SK-N-SH (cell line): ENCODE measurements at places on chromosomes 13 and 19. TPM values are rescaled to one million over a fixed set of nuclear protein-coding genes. Genes with fewer than 3 reads are reported as not detected.

PINLYP gene
- polyA plus RNA-seq, result 5.5 and 6.5 TPM in 2 replicates

LHFPL6 gene
- 22.2 and 25.7 TPM in 2 replicates for polyA plus RNA-seq

SHISA7 gene
- 0.02 TPM in 1 of 2 replicates, not detected in the other for polyA plus RNA-seq

DNA sequence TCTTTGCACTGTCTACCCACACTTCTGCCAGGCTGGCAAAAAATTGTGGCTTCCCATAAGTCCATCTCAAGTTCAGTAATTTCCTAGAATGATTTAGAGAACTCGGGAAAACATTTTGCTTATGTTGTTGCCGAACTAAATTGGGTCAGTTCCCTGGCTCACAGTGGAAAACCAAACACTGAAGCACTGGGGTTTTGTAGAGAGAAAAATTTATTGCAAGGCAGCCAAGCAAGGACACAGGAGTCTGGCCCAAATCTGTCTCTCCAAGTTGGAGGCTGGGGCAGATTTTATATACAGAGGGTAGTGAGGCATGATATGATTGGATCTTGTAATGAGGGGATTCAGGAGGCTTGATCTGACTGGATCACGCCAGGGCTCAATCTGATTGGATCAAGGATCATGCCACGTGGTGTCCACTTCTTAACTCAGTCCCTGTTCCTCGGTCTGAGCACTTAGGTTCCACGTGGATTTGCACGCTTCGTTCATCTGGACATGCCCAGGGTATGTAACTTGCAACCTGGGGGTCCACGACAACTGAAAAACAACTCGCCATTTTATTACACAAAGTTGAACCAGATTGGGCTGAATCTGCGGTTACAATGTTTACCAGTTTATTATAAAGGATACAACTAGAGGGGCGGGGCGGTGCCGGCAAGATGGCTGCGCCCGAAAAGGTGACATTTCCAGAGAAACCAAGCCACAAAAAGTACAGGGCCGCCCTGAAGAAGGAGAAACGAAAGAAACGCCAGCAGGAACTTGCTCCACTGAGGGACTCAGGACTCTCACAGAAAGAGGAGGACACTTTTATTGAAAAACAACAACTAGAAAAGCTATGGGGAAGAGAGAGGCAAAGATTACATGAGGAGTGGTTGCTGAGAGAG lies 7.3 kb downstream of the CD209 start:
- peaks cover 65% of the 10 kb centered on the region for H3K27me3 ChIP-seq
- H3K36me3 ChIP-seq, result no peaks in the 10 kb centered on the region
- H3K27ac ChIP-seq, result no peak overlapping the region
- no peaks in the 10 kb centered on the region for H3K4me1 ChIP-seq
- H3K4me3 ChIP-seq, result no peak overlapping the region

DNA sequence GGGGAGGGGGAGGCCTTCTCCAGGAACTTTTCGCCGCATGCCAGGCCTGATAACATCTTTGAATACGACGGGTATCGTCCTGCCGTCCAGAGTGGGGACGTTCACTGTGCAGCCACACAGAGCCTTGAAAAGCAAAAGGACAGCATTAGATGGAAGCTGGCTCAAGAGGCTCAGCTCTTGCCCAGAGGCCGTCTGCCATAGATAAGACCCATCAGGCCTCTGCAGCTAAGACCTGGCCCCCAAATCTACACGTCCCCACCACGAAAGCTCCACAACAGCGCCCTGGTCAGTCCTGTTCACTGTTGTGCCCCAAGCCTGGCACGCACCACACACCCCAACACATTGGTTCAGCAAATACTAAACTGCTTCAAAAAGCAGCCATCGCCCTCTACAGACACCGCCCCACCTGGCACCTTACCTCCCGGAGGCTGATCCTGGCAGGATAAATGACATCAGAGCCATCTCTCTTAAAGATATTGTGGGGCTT lies 2.1 kb downstream of the DNAJB1 start:
- H3K36me3 ChIP-seq, result peaks cover 22% of the 10 kb centered on the region; the same call in 1 of the 2 replicates
- H3K27ac ChIP-seq, result no peak overlapping the region; the same call in 1 of the 2 replicates
- no peak for DNase-seq

DNA sequence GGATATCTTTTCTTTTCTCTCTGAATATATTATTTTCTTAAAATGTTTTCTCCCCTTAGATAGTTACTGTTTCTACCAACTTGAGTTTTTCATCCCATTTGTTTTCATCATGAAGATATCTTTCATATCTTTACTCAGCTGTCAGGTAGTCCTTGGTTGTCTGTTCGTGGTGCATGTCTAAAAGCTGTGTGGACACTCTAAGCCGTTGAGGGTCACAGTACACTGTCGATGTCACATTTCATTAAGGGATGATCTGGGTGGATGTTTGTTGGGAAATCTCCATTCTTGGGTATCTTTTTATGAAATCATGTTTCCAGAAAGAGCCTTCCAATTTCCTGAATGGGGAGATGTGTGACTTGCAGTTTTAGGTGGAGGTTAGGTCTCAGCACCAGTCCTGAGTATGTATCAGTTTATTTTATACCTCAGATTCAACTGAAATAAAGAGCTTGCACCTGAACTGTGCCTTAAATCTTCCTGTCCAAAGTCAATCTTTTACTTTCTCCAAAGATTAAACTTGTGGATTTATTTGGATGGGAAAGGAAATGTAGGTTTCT lies 23.2 kb downstream of the ZMYM2 start:
- no peak overlapping the region for H3K4me3 ChIP-seq
- no peak overlapping the region for H3K27ac ChIP-seq
- DNase-seq, result no peak
- H3K27me3 ChIP-seq, result no peaks in the 10 kb centered on the region
- no peaks in the 10 kb centered on the region for H3K4me1 ChIP-seq
- peaks cover 13% of the 10 kb centered on the region for H3K36me3 ChIP-seq

DNA sequence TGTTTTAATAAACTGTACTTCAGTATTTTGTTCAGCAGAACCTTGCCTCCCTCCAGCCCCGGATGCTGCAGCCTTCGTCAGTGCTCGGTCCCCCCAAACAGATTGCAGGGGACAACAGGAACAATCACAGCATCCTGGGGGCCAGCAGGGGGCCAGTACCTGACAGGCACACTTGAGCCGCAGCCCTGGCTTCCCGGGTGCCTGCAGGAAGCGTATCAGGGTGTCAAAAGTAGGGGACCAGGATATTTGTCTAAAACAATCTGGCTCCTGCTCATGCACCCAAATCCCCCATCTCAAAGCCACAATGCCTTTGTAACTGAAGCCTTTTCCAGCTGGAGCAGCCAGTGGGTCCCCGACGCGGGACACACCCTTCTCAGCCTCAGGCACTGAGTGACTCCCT lies 167.5 kb upstream of the TSHZ3 start:
- no peak overlapping the region for H3K27ac ChIP-seq
- H3K4me3 ChIP-seq, result no peak overlapping the region
- no peaks in the 10 kb centered on the region for H3K36me3 ChIP-seq
- H3K4me1 ChIP-seq, result peaks cover 9% of the 10 kb centered on the region; the same call in 1 of the 2 replicates

DNA sequence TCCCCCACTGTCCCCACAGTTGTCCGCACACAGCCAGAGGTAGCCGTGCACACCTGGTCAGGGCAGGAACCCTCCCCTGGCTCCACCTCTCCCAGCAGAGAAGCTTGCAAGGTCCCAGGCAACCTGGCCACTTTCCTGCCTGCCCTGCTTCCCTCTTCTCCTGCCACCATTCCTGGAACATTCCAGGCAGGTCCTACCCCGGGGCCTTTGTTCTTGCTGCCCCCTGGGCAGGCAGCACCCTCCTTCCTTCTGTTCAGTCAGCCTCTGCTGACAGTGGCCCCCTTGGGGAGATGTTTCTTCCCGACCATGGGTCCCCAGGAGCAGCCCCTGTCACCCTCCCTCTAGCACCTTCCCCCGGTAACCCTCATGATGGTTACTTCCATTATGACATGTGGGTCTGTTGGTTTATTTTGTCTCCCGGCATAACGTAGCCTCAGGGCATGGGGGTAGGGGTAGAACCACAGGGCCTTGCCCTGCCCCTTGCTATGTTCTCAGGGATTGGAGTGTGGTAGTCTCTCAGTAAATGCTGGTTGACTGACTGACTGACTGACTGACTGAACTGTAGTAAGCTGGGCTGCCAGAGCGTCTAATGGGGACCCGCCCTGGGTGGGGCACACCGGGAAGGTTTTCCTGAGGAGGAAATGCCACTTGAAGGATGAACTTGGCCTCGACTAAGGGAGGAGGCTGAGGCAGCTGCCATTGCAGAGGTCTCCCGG lies 10.8 kb downstream of the PAK4 start:
- H3K36me3 ChIP-seq, result no peaks in the 10 kb centered on the region
- no peak overlapping the region for H3K4me3 ChIP-seq
- no peak overlapping the region for H3K27ac ChIP-seq
- H3K4me1 ChIP-seq, result peaks cover 9% of the 10 kb centered on the region; the same call in 1 of the 2 replicates

- H3K27me3 ChIP-seq, result no peaks in the 10 kb centered on the region
- H3K27ac ChIP-seq, result no peak overlapping the region
- H3K36me3 ChIP-seq, result no peaks in the 10 kb centered on the region
Observed at GRCh38 chr13:108368250-108368905, 98.9 kb downstream of the TNFSF13B start.

DNA sequence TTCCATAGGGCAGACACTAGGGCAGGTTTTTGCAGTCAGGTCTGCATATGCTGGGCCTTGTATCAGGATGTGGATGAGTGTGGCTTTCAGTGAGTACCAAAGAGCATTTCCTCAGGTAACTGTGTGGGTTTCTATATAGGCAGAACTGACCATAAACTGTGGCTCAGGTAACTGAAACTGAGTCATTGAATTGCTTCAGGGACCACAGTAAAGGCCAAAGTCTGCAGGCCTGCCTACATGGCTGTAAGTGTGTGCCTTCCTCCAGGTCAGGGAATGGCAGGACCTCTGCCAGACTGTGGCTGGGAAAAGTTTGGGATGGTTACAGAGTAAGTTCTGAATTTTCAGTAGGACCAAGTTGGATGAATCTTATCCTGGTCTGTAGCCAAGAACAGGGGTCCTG lies 85.6 kb downstream of the ZNF486 start:
- no peaks in the 10 kb centered on the region for H3K27me3 ChIP-seq
- no peak overlapping the region for H3K27ac ChIP-seq
- no peak overlapping the region for H3K4me3 ChIP-seq
- no peak for DNase-seq

GRCh38 chr13:62320129-62321108 lies 904.8 kb upstream of the PCDH20 start:
- H3K36me3 ChIP-seq, result no peaks in the 10 kb centered on the region
- no peaks in the 10 kb centered on the region for H3K4me1 ChIP-seq
- H3K4me3 ChIP-seq, result no peak overlapping the region
- H3K27ac ChIP-seq, result no peak overlapping the region
